ENCODE measurements at places on chromosomes 5 and 9.

- DNase-seq: no peak
Observed at GRCh38 chr9:5448016-5448415, 2.3 kb upstream of the CD274 start.

DNA sequence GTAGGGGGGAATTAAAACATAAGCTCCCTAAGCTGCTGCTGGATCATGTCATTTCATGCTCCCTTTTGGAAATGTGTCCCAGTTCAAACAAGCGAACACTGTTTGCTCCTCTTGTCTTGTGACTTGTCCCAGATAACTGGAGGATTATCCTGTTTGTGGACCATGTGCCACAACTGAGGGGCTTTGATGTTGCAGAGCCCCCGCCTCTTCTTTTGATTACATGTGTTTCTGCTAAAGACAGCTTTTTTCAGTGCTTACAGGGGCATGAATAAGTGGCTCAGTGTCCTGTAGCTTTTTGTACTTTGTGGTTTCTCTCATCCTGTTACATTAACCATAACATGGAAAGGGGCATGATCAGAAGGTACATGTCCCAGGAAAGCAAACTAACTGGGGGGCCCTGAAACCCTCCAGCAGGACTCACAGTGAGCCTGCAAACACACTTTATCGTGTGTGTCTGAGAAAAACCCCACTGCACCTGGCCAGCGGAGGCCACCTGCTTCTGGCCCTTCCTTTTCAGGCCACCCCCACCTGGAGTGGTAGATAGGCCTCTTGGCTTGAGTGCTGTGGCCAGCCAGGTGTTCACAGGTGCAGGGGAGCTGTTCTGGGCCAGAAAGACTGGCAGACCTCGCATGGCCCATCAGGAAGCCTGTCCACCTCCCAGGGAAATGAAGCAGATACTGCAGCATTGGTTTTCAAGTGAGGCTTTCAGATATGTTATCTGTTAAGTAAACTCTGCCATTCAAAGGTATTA is 285.6 kb downstream of the FANCC start:
- no peak for DNase-seq

DNA sequence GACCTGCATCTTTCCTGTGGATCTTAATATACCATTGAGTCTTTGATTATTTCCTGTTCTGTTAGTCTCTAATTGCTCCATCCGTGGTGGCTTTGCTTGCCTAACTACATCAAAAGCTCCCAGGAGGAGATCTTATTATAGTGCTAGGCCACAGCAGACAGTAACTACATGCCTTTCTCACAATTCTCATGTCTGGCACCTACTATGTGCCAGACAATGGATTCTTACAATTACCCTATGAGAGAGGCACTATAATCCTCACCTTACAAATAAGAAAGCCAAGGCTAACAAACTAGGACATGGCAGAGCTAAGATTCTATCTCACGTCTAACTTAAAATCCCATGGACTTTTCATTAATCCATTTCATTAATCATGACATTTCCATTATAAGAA is 70.3 kb upstream of the TARS1 start:
- DNase-seq: no peak

DNA sequence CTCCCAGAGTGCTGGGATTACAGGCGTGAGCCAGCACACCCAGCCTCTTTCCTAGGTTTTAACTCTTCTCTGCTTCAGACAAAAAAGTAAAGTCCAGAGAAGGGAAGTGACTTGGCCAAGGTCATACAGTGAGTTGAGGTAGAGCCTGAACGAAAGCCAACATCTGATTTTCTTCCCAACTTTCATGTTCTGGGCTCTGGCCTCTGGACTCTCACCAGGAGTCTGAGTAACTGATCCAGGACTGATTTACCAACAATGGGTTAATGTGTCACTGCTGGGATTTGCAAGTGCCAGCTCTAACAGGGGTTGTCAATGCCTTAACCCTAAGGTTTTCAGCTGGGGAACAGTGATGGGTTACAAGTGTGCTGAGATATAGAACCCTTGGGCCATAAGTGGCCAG is 32.2 kb upstream of the LARP1 start:
- DNase-seq: no peak

DNA sequence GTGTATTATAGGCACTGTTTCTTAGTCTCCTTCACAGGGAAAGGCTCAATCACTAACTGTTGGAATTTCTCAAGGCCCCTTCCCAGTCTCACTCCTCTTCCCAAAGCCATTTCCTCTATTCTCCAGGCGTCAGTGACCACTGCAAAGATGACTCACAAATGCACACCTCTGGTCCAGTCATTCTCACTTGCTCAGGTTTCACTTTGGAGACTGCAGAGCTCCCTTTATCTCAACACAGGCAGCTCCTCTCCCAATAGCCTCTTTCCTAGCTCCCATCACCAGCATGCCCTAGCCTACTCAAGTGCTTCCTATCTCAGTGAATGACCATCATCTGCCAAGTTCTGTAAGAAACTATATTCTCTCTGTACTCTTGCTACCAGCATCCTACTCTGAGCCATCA is 323.6 kb downstream of the NTRK2 start:
- no peak for DNase-seq

DNA sequence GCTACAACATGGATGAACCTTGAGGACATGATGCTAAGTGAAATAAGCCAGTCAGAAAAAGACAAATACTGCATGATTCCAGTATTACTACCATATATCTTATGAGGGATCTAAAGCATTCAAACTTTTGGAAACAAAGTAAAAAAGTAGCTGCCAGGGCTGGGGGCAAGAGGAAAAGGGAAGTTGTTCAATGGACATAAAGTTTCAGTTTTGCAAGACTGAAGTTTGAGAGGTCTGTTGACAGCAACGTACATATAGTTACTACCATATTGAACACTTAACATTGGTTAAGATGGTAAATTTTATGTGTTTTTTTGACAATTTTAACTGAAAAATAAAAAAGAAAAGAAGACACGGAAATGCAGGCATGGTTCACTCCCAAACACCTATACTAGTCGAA is 77.6 kb downstream of the MAPKAP1 start:
- no peak for DNase-seq

DNA sequence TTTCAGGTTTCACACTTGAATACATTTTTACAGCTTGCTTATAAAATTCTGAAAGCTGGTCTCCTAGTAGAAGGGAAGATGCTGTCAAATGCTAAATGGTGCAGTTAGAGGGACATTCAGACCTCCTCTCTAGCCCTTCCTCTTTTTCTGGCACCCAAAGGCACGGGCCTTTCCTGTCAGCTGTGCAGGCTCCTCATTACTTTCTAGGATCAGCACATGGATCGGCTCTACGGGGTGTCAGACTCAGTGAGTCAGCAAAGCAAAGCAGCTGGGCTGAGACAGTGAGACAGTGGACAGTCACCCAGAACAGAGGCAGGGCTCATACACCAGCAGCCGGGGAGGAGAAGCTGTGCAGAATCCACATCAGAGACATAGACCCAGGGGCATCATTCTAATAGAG is 80.0 kb upstream of the TNC start:
- DNase-seq: no peak

- no peak for DNase-seq
Observed at GRCh38 chr9:90285946-90286345, 356.7 kb downstream of the DIRAS2 start.

DNA sequence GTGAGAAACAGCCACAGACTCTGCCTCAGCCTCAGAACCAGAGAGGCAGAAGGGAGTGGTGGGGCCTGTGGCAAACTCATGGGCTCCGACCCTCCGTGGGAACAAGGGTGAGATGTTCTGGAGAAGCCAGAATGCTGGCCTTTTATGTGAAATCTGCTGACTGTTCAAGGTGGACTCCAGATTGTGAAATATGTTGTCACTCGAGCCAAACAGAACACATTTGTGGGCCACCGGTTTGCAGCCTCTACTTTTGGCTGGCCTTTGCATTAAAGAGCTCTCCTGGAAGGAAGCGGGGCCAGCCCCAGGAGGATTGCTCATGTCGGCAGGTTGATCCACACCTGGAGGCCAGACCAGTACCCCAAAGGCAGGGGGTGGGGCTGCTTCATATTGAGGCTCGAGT is 62.4 kb downstream of the ERGIC1 start:
- DNase-seq: no peak

- no peak for DNase-seq
Observed at GRCh38 chr5:160697281-160697680, 154.7 kb downstream of the ATP10B start.

GRCh38 chr9:98927724-98928123 is 16.0 kb upstream of the COL15A1 start:
- no peak for DNase-seq

- no peak for DNase-seq
Observed at GRCh38 chr5:134177369-134178095, 782 bp upstream of the SKP1 start.

- no peak for DNase-seq
Observed at GRCh38 chr9:78118742-78119473, 87.3 kb upstream of the GNAQ start.

GRCh38 chr9:135228983-135229625 is 141.6 kb downstream of the OLFM1 start:
- DNase-seq: no peak

DNA sequence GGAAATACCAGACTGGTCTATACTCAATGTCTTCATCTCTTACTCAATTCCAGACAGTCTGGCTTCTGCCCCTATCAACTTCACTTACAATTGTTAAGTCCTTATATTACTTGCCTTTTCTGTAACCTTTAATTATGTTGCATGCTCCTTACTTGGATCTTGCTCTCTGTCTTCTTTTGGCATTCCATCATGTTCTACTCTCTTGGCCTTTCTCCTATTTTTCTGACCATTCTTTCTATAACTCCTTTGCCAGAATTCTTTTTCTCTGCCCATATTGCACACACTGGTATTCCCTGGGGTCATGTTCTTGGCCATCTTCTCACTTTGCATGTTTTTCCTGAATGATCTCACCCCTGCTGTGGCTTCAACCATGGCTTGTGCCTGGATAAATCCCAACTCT is 209.8 kb upstream of the ZNF462 start:
- DNase-seq: no peak

DNA sequence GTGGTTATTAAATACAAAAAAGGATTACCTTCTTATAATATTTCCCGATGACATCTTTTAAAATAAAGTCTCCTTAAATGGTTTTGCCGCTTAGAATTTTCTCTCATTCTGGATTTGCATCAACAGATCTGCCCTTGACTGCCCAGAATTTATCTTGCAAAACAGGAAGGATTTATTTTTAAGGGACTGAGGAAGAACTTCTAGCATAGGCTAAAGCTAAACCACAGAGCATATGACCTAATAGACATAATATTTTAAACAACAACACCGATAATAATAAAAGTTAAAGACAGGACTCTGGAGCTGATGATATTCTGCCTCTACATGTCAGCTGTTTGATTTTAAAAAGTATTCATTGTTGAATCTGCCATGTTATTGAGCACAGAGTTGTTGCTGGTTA is 145.3 kb upstream of the ADCY2 start:
- no peak for DNase-seq

GRCh38 chr5:117792476-117792875 is 1195.9 kb downstream of the DTWD2 start:
- DNase-seq: no peak

DNA sequence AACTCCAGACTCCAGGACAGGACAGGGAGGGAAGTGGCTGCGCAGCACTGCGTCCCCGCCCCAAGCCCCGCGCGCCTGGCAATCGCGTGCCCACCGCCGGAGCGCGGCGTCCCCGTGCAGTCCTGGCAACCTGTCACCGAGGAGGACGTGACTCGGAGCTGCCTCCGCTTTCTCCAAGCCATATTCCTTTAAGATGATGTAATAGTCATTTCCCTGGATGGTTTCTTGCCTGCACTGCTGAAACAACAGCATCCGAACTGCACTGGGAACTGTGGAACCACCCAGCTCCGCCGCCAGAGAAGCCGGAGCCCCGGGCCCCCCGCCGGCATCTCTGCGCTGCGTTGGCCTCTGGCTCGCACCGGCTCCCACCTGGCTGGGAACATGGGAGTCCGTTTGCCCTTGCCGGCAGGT is 34.5 kb downstream of the KCTD16 start:
- no peak for DNase-seq

GRCh38 chr5:175015028-175015685 is 290.8 kb downstream of the MSX2 start:
- DNase-seq: no peak

DNA sequence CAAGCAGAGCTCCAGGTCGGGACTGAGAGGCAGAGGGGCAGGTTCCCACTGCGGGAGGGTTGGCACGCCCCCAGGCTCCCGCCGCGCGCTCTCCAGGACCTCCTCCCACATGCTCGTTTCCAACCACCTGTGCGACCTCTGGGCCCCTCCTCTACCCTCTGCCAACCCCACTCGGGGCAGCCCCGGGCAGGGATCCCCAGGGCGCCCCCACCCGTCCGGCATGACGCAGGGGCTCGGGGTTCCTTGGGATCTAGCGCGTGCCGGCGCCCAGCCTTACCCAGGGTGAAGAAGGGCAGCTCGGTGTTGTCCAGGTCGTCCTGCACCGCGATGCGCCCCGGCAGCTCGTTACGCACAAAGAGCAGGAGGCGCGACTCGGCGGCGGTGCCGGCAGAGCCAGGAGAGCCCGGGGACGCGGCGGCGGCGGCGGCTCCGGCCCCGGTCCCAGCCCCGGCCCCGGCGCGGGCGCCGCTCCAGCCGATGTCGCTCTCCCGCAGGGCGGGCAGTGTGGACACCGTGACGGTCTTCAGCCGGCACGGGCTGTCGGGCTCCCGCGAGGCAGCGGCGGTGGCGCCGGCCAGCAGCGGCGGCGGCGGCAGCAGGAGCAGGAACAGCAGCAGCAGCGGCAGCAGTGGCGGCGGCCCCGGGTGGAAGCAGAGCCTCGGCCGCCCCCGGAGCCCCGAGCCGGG is 494 bp downstream of the ASTN2 start:
- no peak for DNase-seq

GRCh38 chr5:59358005-59358861 is 535.3 kb downstream of the PDE4D start:
- DNase-seq: no peak

DNA sequence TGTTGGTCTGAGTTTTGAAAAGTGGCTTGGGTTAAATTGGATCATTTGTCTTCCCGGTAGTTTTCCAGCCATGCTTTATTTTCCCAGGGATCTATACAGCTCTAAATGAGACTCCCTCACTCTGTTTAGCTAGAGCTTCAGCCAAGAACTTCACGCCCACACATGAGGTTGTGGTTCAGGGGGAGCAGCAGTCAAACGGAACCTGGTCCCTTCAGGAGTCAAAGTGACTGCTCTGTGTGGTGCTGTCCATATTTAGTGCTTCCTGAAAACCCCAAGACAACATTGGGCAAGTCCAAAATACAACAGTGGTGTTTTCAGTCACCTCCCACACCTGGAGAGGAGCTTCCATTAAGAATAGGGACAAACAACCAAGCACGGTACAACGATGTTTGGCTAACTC is 90.5 kb downstream of the ANKH start:
- DNase-seq: no peak

Data from activated CD8-positive, alpha-beta memory T cell treated with anti-CD3 and anti-CD28 coated beads for 1 hour (primary cell).